PC-9 (cell line): ENCODE measurements at places on chromosomes 6 and 20.

GRCh38 chr6:158154816-158155215 lies 13.2 kb downstream of the SERAC1 start:
- H3K4me3 ChIP-seq, result no peak overlapping the region
- no peak for DNase-seq
- no peaks in the 10 kb centered on the region; the same call in 1 of the 2 replicates for H3K36me3 ChIP-seq
- no peaks in the 10 kb centered on the region for H3K27me3 ChIP-seq
- H3K4me1 ChIP-seq, result no peaks in the 10 kb centered on the region
- no peak overlapping the region for H3K27ac ChIP-seq

DNA sequence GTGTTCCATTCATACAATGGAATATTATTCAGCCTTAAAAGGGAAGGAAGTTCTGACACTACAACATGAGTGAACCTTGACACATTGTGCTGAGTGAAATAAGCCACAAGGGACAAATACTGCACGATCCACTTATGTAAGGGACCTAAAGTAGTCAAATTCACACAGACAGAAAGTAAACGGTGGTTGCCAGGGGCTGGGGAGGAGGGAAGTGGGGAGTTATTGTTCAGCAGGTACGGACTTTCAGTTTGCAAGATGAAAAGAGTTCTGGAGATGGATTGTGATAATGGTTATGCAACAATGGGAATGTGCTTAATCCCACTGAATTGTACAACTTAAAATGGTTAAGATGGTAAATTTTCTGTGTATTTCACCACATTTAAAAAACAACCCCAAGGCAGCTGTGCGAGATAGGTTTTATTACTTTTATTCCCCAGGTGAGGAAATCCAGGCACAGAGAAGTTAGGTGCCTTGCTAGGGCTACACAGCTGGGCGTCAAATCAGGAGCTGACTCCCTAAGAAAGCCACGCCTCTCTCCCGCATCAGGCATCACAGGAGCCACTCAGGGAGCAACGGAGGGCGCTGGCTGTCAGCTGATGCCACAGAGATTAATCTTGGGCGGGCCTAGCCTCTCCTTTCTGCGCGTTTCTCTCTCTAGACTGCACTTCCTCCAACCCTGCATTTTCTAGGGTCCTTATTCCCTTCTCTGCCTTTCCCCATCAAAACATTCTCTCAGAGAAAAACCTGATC lies 9.3 kb upstream of the TRAF3IP2 start:
- H3K4me1 ChIP-seq, result peaks cover 1% of the 10 kb centered on the region
- H3K4me3 ChIP-seq, result no peak overlapping the region
- H3K27ac ChIP-seq, result no peak overlapping the region
- no peak for DNase-seq
- H3K36me3 ChIP-seq, result no peaks in the 10 kb centered on the region

DNA sequence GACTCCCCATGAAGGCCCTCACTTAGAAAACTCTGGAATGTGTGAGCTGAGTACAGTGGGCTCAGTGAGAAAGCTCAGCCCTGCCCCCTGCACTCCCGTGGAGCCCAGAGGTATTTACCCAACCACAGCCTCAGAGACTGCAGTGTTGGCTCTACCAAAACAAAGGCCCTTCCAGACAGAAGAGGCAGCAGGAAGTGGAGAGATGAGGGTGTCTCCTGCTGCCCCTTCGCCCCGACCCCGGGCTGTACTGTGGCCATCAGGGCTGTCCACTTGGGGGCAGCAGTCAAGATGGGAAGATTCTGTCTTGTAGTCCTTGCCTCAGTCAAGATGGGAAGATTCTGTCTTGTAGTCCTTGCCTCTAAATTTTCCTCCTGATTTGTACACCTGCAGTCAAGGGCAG lies 341.3 kb downstream of the TAF4 start:
- H3K36me3 ChIP-seq, result no peaks in the 10 kb centered on the region
- H3K4me3 ChIP-seq, result no peak overlapping the region
- DNase-seq, result no peak
- no peak overlapping the region for H3K27ac ChIP-seq
- peaks cover 66% of the 10 kb centered on the region for H3K27me3 ChIP-seq
- H3K4me1 ChIP-seq, result no peaks in the 10 kb centered on the region

DNA sequence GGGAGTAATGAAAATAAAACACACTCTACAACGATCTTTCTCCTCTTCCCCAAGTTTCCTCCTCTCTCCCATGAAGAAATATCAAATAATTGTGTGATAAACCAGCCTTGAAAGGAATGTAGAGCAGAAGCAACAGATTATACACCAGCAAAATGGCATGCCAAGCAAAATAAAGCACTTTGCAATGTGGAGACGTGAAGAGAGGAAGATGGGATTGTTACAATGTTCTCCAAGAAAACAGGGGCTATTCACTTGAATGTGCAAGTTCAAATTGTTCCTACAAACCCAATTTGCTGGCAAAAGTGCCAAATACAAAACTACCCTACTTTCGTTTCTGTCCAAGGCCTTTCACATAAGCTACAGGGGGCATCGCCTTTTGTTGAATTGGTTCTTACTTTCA lies 185.1 kb downstream of the PDE7B start:
- DNase-seq, result no peak
- no peak overlapping the region for H3K27ac ChIP-seq
- H3K4me1 ChIP-seq, result no peaks in the 10 kb centered on the region
- no peak overlapping the region for H3K4me3 ChIP-seq
- no peaks in the 10 kb centered on the region for H3K36me3 ChIP-seq
- no peaks in the 10 kb centered on the region for H3K27me3 ChIP-seq

GRCh38 chr20:8291873-8292272 lies 159.8 kb downstream of the PLCB1 start:
- no peak overlapping the region for H3K4me3 ChIP-seq
- no peak overlapping the region for H3K27ac ChIP-seq
- H3K27me3 ChIP-seq, result 0 out of 2 replicates have a peak, but pooled peaks cover 6% of the 10 kb centered on the region
